Amygdala (tissue), 56 donors: ENCODE measurements at places on chromosomes 12 and 14.

DNA sequence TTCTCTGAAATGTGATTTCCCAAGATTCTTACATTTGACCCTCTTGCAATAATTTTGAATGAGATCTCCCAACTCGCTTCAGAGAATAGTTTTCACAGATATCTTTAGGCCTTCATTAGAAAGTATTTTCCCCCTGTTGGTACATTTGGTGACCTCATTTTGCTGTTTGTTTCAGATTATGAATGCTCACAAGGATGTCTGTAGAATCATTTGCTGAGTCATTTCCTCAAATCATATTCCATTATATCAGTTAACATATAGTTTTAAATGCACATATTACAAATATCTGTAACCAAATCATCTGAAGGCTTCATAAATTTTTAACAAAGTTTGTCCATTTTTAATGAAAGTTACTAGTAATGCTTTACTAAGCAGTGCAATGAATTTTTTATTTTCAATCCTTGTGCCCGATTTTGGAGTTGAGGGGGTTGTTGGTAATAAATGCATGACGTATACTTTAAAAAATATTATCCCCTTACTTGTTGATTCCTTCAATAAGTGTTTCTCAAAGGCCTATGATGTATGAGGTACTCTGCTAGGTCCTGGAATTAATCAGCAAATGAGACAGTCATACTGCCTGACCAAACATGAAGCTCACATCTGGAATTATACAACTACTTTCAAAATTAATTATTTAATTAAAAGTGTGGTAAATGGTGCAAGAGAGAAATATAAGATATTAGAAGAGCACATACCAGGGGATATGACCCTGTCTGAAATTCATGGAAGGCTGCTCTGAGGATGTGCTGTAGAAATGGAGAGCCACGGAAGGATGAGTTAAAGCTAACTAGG lies 126.9 kb upstream of the RAP1B start:
- DNase-seq = no peak

DNA sequence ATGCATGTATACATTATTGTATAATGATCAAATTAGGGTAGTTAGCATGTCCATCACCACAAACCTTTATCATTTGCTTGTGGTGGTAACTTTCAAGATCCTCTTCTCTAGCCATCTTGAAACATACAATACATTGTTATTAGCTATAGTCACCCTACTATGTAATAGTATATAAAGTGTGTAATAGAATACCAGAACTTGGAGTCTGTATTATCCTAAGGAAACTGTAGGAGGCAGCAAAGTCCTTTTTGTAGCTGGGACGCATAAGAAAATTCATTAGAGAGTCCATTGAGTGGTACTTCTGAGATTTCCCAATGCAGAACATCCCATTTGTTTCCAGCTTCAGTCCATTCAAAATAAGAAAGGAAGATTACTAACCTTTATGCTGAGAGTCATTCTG lies 325.9 kb upstream of the LRFN5 start:
- no peak for DNase-seq

DNA sequence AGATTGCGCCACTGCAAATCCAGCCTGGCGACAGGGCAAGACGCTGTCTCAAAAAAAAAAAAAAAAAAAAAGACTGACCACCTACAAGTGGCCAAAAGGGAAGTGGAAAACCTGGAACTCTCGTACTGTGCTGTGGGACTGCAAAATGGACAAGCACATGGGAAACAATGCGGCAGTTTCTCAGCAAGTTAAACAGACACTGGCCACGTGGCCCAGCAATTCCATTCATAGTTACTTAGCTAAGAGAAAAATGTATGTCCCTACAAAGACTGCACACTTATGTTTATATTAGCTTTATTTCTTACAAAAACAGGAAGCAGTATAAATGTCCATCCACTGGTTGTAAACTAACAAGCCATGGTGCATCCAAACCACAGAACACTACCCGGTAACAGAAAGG lies 5.6 kb downstream of the CHFR start:
- no peak for DNase-seq

DNA sequence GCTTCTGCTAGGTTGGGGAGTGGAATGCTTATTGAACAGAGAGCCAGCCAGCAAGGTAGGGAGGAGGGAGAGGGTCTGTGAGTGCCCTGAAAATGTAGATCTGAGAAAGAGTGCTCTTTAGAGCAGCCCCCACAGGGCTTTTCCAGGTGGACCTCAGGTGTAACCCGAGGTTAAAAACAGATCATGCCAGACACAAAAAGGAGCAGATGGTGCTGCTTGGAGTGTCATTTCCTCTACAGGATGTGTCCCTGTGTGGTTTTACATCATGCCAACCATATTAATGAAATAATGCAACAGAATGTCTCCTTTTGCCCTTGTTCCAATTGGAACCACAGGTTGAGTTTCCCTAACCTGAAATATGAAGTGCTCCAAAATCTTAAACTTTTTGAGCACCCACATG lies 6.4 kb downstream of the SUSD6 start:
- DNase-seq = no peak

GRCh38 chr14:65976761-65977404 lies 509.3 kb upstream of the CCDC196 start:
- no peak for DNase-seq

GRCh38 chr14:103746701-103747100 lies 31.1 kb downstream of the ZFYVE21 start:
- DNase-seq = no peak

DNA sequence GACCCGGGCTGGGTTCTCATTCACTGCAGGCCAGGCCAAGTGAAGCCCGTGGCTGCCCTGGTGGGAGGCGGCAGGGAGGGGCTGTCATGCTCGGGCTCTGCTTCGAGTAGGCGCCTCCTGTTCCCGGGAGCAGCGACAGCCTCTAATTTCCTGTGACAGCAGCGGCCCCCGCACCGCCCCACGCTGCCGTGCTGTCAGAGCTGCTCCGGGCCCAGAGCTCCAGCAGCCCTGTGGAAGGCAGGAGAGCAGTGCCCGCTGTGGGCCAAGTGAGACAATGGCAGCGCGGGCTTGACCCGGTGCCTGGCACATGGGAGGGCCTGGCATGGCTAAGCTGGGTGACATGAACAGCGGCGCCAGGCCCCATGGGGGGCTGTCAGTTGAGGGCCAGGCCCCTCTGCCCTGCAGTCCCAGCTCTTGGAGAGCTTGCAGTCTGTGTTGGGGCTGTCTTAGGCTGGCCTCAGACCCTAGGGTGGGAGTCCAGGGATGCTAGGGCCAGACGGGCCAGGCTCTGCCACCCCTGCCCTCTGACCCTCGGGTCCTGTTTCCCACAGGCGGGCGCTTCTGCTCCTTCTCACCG lies 5.1 kb downstream of the TRMT61A start:
- DNase-seq = no peak
